Activated CD4-positive, alpha-beta T cell treated with anti-CD3 and anti-CD28 coated beads, Interleukin-2, amount 50 U/mL, for 1 hour (primary cell): ENCODE measurements at places on chromosomes 6 and 20.

DNA sequence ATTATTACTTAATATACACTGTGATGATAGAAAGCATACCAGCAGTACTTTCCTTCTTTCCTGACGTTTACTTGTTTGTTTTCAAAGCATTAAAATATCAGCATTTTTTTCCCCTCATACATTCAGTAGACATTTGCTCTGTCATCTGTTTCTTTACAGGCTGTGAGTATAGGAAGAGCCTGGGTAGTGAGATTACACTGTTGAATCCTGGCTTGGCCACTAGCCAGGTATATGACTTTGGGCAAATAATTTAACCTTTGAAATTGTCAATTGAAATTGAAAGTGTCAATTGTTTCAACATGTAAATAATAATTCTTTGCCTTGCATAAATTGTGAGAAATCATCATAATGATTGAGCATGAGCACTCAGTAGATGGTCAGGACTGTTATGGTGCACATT lies 336.2 kb downstream of the CDKAL1 start:
- no peak for DNase-seq

- DNase-seq = no peak
Observed at GRCh38 chr6:108714101-108714765, 134.0 kb upstream of the ARMC2 start.

- no peak for DNase-seq
Observed at GRCh38 chr6:65280060-65280459, 427.0 kb downstream of the EYS start.

- DNase-seq = no peak
Observed at GRCh38 chr6:148769304-148769968, 22.6 kb downstream of the UST start.

DNA sequence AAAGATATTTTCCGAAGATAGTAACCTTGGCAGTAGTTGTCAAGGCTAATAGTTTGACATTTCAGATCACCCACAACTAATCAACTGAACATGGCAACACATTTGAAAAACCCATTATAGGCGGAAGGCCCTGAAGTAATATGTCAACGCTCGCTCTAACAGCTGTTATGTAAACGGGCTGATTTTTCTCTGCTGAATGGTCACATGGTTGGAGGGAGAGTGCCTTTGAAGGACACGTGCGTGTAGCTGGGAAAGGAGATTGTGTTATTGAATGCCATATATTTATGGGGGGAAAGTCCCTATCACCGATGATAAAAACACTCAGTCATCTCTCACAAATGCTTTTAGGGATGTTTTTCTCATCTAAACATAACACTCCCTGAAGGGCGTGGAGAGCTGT lies 160.0 kb upstream of the RALGAPA2 start:
- no peak for DNase-seq

DNA sequence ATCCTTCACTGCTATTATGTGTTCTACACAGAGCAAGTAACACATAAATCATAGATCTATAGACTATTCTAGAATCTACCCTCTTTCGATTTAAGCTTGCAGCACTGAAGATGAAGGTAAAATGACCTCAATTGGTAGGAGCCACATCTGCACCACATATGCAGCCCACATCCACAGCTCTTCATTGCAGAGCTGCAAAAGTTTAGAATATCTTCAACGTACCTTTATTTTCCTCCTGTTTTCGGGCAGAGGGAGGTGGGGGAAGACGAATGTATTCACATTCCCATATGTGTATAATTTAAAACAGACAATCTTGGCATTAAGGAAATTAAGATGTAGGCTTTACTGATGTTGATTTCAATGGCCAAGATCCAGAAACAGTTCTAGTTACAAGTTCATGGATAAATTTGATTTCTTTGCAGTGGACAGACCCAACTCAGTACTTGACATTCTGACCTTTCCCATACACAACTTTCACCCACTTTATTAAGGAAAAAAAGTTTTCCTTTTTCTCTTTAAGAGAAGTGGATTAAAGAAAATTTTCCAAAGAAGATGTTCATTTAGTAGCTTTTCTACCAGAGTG lies 14.0 kb downstream of the EPB41L2 start:
- no peak for DNase-seq

DNA sequence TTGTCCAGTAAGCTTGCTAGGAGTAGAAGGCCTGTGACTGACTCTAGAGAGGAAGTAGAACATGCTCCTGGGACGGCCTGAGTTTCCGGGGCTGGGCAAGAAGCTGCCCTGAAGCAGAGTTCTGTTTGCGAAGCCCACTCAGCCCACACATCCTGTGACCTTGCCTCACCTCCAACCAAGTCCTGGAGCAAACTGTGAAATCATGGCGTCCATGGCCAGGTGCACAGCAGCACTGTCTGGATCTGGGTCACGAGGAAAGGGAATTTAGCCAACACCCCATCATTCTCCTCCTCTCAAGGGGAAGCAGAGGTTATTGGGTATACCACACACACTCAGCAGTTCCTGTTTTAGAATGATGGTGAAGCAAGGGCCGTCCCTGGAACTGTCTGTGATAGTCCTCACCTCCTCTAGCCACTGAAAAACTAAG lies 87.5 kb downstream of the CRYBG1 start:
- peak; percentile 4 for DNase-seq

GRCh38 chr6:34515473-34516387 lies 40.4 kb downstream of the SPDEF start:
- no peak for DNase-seq

- no peak for DNase-seq
Observed at GRCh38 chr6:97812940-97813339, 529.9 kb upstream of the MMS22L start.

DNA sequence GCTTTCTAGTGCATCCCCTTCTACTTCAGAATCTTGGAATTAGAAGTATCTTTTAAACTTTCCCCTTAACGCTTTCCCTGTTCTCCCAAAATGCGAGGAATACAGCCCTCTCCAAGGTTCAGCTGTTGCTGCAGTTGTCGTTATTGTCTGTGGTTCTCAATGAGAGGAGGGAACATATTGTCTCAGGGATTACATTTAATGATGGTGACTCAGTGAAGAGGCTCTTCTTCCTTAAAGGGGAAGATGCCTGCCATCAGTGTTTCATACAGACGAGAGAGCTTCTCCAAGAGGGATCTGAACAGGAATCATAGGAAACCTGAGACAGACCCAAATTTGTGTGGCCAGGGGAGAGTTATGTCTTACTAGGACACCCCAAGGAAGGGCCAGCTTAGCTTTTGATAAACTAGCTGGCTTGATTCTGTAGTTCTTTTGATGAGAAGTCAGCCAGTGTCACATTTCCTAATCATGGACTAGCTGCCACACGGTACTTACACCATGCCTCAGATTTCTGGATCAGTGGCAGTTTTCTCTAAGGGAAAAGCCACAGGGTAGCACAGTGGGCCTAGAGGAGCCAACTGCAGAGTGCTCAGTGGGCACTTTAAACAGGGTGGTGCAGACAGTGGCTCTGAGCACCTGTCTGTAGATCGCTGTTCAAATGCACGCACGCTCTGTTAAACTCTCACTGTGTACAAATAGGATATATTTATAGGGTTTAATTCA lies 59.7 kb upstream of the TMEM181 start:
- no peak for DNase-seq

GRCh38 chr20:34891166-34892062 lies 15.0 kb downstream of the ACSS2 start:
- DNase-seq = no peak

- DNase-seq = no peak
Observed at GRCh38 chr6:16496991-16497801, 258.8 kb downstream of the GMPR start.

GRCh38 chr6:16754876-16755275 lies 6.4 kb downstream of the ATXN1 start:
- DNase-seq = no peak

DNA sequence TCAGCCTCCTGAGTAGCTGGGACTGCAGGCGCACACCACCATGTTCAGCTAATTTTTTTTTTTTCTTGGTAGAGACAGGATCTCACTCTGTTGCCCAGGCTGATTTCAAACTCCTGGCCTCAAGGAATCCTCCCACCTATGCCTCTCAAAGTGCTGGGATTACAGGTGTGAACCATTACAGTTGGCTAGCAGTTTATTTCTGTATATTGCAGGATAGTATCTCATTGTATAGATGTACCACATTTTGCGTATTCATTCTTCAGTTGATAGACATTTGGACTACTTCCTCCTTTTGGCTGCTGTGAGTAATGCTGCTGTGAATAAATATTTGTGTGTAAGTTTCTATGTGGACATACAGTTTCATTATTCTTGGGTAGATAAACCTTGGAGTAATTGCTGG lies 32.9 kb downstream of the ASXL1 start:
- no peak for DNase-seq

GRCh38 chr6:136863752-136864151 lies 41.4 kb downstream of the PEX7 start:
- no peak for DNase-seq

GRCh38 chr6:122392564-122393350 lies 6.7 kb upstream of the HSF2 start:
- DNase-seq = no peak

GRCh38 chr6:169930799-169931198 lies 179.4 kb downstream of the ERMARD start:
- DNase-seq = no peak
